Cardiac muscle cell (in vitro differentiated cells and primary cell): ENCODE measurements at places on chromosomes 2 and 18. TPM values are rescaled to one million over a fixed set of nuclear protein-coding genes. Genes with fewer than 3 reads are reported as not detected.

DNA sequence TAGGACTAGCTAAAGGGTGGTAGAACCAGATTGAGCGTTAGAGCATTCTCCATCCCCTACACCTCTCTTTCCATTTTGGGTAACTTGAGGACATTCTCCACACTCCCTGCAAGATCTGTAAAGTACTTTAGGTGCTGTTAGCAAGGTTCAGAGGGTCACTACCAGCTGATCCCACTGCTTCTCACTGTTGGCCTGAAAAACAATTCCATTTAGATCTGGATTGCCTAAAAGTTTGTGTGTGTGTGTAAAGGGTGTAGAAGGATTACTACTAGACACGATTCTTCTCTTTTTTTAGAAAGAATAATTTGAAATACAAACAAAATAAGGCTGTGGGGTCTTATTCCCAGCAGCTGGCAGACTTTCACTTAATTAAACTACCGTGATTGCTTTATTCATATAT lies 95.1 kb upstream of the TMEM178A start:
- no peak for DNase-seq

DNA sequence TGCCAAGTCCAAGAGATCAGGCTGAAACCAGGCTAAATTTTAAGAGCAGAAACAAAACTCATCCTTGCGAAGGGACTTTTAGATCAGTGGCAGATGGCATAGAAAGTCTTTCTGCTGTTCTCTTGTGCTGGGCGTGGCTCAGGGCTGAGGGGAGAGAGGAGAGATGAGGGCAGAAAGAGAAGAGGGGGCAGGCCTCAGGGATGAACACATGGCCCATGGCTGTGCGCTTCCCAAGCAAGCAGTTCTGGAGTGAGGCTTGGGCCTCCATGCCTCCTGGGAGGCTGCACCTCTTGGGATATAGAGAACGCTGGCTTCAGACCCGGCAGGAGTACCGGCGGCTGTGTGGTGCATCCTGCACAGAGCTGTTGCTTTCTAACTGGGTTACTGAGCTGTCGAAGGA lies 41.0 kb downstream of the HPCAL1 start:
- DNase-seq: no peak

DNA sequence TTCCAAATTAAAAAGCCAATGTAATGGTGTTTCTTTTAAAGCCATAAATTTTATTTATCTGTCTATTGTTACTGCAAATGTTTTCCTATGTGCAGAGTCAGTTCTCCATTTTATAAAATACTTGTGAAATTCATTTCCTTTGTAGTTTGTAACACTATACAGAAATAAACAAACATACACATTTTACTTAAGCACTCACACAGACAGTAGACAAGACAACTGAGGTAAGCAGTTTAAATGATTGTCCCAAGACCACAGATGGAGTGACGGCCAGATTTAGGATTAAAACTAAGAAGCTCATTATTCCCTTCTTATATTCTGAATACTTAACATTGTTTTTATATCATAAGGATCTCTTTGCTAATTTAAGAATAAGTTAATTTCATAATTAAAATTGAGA lies 100.9 kb downstream of the BAZ2B start:
- no peak for DNase-seq

DNA sequence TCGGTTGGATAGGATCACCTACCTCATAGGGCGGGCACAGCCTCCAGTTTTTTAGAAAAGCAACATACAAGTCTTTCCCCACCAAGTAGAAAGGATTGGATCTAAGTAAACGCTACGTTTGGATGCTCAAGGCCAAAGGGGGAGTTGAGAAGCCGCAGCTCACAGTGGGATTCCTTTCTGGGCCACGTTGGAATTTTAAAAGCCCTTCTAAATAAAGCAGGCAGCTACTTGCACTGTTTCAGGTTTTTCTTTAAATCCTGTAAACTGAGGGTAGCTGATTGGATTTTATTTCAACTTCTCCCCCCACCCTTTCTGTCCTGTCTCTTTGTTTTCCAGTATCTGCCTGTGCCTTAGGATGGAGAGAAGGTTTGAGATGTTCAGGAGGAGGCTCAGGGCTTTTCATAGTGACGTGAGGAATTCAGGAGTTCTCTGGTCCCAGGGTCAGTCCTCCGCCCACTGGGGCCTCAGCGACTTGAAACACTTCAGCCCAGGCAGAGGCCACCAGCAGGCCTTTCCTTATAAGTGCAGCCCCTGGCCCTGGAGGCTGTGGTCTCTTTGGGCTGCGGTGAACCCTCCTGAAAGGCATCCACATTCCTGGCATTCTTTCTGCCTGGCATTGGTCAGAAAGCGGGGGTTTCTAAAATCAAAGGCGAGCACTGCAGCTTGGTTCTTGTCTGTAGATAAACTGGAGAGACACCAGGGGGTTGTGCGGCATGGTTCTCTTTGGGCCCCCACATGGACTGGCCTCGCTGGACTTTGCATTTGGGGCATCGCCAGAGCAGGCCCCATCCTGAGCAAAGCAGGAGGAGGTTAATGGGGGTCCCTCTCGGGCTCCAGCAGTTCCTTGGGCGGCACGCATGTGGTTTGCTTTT lies 44.5 kb downstream of the SH3BP4 start:
- peak; percentile 83 for DNase-seq

- DNase-seq: peak; percentile 8
Measured at GRCh38 chr2:165505514-165505913, 36.0 kb downstream of the CSRNP3 start.

GPR39 gene
- total RNA-seq: 7.3 and 10.9 TPM in 2 replicates

DNA sequence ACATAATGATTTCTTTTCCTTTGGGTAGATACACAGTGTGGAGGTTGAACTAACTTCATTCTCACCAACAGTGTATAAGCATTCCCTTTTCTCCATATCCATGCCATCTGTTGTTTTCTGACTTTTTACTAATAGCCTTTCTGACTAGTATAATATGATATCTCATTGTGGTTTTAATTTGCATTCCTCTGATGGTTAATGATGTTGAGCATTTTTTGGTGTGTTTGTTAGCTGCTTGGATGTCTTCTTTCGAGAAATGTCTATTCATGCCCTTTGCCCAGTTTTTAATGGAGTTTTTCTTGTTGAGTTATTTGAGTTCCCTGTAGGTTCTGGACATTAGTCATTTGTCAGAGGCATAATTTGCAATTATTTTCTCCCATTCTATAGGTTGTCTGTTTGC lies 59.8 kb downstream of the MARCHF4 start:
- no peak for DNase-seq

DNA sequence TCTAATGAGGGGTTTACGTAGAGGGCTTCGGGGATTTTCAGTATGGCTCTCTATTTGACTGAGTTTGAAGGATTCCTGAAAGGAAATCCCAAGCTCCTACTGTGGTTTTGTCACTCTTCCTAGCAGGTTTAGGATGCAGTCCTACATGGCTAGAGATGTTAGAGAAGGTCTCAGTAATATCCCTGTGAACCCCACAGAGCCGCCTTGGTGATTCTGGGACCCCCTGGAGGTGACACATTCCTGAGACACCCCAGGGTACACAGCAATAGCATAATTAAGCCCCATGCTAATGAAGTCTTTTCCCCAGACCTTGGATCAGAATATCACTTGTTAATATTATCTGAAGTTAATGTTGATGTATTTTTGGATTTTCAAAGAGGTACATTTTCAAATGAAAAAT lies 103.8 kb downstream of the SNTG2 start:
- no peak for DNase-seq

- DNase-seq: no peak
Measured at GRCh38 chr2:186263673-186264250, 222.3 kb upstream of the ZC3H15 start.

- DNase-seq: no peak
Measured at GRCh38 chr2:204901591-204901990, 356.3 kb downstream of the PARD3B start.

- no peak for DNase-seq
Measured at GRCh38 chr2:162148956-162149355, 3.1 kb downstream of the GCG start.

- no peak for DNase-seq
Measured at GRCh38 chr18:49075681-49076080, 124.9 kb upstream of the SMAD7 start.

GRCh38 chr2:29053223-29053622 lies 21.1 kb downstream of the PCARE start:
- DNase-seq: no peak
